ENCODE measurements at places on chromosomes 3 and 15.

- no peak for DNase-seq
These were observed 11.7 kb downstream of the TF start for GRCh38 chr3:133757701-133758567.

GRCh38 chr3:29214009-29214658 is 66.7 kb upstream of the RBMS3 start:
- DNase-seq, result no peak

GRCh38 chr15:81337713-81338157 is 13.8 kb upstream of the STARD5 start:
- DNase-seq, result no peak

GRCh38 chr3:177527182-177527581 is 329.9 kb upstream of the TBL1XR1 start:
- DNase-seq, result no peak

DNA sequence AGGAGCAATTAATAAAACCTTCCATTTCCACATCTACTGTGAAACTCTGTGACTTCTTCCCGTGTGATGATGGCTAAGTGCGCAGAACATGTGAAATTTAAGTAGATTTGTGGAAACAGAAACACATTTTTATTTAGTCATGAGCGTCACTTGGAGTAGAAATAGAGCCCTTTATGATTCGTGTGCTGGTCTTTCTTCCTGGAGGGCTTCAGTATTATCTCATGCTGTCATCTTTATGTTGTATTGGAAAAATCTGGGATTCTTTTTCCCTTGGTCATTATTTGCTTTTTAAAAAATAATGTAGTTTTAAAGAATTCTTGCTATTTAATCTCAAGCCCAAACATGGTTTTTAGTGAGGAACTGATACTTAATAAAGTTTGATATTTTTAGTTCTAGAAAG is 284.0 kb upstream of the CTDSPL start:
- no peak for DNase-seq

DNA sequence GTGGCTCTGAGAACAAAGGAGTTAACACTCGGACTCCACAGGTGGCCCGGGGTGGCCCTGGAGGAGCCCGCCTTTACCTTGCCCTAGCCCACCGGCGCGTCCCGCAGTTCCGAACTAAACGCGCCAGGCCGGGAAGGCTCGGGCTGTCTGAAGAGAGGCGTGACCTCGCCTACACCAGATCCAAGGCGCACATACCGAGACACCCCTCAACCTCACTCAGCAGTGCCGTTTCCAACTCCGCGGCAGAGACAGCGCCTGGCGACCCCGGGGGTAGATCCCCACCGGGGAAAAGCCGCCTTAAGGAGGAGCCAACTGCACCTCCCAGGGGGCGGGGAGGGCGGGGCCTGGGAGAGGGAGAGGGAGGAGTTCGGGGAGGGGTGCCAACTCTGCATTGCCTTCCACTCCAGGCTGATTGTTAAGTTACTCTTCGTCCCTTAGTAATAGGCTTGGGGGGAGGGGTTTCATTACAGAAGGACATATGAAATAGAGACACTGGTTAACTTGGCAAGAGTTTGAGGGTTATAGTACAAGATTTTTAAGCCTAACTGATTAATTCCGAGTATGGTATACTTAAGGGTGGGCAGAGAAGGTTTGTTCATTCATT is at the start of gene DLG1:
TSS of gene DLG1 (minus strand) at position 272 of the 604 bp plus-strand sequence. CDS start 1,408 bp downstream, outside the sequence.
- DNase-seq, result peak; percentile 97

DNA sequence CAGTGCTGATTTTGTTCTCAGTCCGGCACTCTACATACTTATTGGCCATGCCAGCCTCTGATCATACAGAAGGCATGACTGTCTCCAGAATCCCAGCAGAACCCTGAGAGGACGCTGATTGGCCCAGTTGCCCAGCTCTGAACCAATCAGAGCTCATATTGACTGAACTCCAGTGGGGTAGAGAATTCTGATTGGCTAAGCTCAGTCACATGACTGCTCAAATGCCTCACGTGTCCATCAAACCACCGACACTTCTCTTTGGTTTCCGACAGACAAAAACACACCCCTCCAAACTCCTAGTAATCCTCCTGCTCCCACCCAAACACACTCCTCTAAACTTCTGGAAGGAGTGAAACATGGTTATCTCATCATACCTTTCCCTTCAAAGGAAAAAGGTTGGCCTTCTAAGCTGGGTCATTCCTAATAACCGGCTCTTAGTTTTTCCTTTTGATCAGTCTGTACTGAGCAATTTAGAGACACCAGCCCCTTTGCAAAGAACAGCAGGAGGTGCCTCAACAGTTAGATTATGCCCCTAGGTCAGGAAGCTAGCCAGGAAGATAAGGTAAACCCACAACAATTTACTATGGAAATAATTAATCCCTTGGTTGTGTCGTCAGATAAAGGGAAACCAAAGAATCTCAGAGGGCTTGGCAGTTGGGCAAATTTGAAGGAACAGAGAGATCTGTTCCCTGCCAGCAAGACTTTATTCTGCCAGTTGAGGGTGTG is 187.8 kb downstream of the TLE3 start:
- DNase-seq, result peak; percentile 42
